ENCODE measurements at places on chromosomes 3 and 15.

DNA sequence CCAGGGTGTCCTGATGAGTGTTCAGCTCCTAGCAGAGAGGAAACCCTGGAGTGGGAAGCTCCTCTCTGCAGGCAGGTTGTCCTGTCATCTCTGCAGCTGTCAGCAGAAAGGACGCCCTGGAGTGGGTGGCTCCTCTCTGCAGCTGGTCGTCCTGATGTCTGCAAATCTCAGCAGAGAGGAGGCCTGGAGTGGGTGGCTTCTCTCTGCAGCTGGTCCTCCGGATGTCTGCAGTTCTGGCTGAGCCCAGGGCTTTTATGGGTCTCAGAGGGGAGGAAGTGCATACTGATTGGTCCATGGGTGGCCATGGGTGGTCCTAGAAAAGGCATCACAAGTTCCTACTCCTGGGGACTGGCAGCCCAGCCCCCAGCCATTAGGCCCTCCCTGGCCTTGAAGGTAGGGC is 102.6 kb upstream of the BNIP2 start:
- no peak for DNase-seq

DNA sequence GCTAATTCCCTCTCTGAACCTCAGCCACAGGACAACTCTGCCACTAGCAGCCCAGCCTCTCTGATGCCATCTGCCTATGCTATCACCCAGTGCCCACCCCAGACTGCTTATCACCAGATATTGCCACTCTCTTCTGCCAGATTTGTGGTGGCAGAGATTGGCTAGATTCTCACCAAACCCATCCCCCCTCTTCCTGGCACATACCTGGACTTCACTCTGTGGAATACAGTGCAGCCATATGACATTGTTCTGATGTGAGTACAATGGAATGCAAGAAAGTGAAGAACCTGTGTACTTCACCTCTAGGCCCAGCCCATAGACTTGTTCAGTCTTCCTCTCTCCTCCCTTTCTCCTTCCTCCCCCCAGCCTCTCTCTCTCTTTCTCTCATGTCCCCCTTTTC is 46.9 kb upstream of the NTRK3 start:
- no peak for DNase-seq

- no peak for DNase-seq
Measured at GRCh38 chr3:193292386-193292785, 51.4 kb downstream of the PLAAT1 start.

GRCh38 chr3:28087591-28087990 is 153.8 kb upstream of the CMC1 start:
- no peak for DNase-seq

DNA sequence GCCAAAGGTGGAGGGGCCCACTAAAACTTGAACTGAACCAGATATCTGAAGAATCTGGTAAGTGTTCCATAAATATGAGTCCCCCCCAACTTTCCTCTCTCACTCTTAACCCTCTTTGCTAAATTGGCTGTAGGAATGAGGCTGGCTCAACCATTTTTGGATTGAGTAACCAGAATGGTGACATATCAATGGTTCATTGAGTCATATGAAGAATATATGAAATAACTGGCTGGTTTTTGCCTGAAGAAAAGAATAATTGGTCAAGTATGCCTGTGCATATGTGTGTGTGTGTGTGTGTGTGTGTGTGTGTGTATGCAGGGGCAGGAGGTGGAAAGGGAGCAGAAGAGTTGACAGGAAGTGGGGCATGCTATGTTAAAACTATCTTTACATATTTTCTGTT is 472.9 kb upstream of the THBS1 start:
- DNase-seq: no peak

GRCh38 chr15:58269455-58270414 is 131.6 kb downstream of the AQP9 start:
- DNase-seq: no peak

- no peak for DNase-seq
Measured at GRCh38 chr3:126713199-126713598, 9.2 kb downstream of the CHCHD6 start.

DNA sequence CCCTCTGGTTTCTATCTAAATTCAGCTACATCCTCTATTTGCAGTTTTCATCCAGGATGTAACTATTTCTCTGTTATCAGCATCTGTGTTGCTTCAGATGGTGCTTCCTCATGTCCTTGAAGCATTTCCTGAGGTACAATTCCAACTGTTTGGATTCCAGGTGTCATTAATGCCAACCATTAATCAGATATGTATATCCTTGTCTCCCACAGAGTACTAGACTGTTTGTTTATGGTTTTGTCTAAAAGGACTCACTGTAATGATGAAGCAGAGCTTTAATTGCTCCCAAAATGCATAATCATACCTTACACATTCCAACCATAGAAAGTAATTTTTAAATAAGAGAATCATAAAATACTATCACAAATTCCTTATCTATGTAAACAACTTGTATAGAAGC is 288.5 kb upstream of the MME start:
- no peak for DNase-seq

DNA sequence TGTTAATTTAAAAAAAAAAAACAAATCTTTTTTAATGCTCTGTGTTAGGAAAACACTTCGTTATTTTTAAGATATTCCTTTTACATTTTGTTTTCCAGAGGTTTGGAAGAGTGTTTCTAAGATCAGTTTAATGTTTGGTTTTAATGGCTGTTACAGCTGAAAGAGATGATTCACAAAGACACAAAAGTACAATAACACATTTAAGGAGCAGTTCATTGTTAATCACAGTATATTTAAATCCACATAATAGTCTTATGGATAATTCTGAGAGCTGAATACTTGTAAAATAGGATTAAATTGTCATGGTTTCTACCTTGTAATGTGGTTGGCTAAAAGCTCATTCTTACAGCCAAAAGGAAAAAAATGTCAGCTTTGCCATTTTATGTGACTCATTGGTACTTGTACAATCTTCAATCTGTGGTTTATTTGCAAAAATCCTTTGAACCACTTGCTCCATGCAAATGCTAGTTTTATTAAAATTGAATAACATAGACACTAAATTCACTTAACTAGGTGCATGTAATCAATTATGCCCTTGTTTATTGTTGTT is 426.4 kb downstream of the NLGN1 start:
- no peak for DNase-seq

DNA sequence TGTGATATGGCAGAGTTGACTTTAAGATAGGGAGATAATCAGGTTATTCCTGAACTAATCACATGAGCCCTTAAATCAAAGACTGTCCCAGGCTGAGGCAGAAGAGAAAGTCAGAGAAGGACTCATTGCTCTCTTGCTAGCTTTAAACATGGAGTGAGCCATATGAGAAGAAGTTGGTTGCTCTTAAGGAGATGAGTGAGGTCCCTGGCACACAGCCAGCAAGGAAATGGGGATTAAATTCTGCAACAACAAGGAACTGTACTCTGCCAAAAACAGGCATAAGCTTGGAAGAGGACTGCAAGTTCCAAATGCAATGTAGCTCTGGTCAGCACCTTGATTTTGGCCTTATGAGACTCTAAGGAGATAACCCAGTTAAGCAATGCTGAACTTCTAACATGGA is 457.0 kb downstream of the PLOD2 start:
- DNase-seq: no peak

DNA sequence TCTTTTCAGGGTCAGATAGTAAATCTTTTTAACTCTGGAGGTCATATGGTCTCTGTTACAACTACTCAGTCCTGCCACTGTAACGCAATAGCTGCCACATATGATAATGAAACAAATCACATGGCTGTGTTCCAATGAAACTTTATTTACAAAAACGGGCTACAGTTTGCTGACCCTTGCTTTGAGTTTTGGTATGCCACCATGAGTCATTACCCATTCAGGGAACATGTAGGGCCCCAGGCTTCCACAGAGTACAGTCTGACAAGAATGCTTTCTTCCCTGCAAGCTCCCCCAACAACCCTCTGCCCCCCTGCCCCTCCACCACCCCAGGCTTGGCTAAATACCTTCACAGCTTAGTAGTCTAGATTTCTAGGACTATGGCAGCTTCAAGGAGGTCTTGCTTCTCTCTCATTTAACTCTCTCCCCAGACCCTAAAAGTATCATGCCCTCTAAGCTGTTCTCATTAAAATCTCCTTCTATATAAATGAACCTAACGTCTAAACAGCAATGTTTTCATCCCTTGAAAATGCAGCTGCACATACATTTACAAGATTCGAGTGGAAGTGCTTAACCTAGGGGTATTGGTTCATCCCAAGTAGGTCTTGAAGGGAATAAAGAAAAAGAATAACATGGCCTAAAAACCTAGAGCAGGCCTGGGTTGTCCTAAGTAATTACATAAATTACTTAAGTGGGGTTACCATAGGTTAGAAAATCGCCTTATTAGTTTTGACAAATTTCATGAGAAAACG is 117.8 kb upstream of the PRICKLE2 start:
- no peak for DNase-seq

Measured in mesothelial cell of epicardium (in vitro differentiated cells).